ENCODE measurements at places on chromosomes 4 and X. TPM values are rescaled to one million over a fixed set of nuclear protein-coding genes. Genes with fewer than 3 reads are reported as not detected.

DNA sequence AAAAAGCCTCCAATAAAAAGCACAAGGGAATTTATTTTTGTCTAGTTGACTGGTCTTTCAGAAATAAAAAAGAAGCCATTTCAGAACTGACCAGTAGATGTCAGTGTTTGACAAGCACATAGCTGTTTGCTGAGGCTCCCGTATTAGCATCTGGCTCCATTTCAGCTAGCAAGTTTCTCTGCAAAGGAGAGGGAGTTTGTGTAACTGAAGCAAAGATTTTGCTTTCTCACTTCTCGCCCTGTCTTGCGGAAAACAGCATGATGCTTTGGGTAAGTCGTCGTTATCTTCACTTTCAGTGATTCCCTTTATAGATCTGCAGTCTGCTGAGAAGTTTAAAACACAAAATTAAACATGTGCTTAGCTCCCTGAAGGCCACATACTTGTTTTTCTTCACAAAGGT, 85.5 kb downstream of the CT47B1 start:
- DNase-seq: peak; percentile 82

DNA sequence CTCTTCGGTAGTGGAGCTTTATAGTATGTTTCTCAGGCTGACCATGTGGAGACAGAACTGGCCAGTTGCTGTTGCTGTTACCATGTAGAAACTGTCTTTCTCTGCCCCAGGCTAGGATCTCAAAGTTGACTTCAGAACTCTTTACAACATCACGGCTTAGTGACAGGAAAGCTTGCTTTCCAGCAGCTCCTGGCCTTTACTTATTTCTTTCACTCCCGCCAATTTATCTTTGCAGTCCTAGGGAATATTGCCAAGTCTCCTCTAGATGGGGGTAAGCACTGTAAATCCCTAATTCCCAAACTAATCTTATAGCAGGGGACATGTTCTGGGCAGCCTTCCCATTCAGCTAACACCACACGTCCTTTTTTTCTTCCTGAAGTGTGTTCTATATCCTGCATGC, 631.6 kb downstream of the SPRY1 start:
- peak; percentile 83 for DNase-seq

DNA sequence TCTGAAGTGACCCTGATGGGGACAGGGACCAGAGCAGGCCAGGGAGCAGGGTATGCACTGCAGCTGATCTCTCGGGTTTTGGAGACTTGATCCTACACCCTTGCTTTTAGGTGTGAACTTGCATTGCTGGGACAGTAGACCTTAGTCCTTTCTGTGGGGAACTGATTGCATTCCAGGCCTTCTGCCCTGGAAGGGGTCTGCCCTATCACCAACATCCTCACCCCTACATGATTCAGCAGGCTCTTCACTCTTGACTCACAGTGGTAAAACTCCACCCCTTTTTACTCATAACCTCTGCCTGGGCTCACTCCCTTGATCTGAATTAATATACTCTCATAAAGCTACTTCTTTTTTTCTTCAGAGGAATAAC, 6.6 kb upstream of the DDX60L start:
- DNase-seq: peak; percentile 84

DNA sequence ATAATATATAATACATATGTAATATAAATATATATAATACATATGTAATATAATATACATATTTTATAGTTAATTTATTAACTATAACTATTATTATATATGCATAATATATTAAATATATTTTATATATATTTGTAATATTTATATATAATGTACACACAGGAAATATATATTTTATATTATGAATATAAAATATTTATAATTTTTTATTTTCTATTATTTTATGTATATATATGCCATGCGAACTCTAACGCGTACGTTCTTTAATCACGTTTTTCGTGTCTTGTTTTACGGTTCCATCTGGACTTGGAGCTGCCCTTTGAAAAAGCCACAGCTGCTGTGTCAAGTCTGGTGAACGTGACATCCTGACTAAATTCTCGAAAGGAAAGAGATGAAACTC, 332.1 kb downstream of the ASMT start:
- DNase-seq: no peak

- no peak for DNase-seq
Observed at GRCh38 chrX:24805201-24805600, 111.5 kb downstream of the POLA1 start.

DNA sequence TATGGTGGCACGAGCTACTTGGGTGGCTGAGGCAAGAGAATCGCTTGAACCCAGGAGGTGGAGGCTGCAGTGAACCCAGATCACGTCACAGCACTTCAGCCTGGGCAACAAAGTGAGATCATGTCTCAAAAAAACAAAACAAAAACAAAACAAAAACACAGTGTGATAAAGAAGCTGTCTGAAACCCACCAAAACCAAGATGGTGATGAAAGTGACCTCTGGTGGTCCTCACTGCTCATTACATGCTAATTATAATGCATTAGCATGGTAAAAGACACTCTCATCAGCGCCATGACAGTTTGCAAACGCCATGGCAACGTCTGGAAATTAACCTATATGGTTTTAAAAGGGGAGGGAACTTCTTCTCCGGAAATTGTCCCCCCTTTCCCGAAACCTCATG, 29.4 kb upstream of the OPHN1 start:
- peak; percentile 26 for DNase-seq

DNA sequence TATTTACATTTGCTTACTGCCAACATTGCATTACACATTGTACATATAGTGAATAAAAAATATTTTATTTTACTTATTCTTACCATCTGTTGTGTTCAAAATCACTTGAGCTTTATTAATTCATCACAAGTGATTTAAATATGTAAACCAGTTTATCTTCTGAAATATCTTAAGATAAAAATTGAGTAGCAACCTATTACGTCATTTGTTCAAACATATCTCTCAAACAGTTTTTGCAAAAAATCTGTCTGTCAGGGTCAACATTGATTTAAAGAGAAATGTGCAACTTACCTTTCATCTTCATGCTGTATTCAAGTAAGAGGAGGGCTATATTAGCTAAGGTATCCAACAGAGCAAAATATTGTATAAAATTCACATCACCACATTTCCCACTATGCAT, 610.1 kb downstream of the PCDH19 start:
- no peak for DNase-seq

GRCh38 chr4:141169391-141169790, 36.1 kb upstream of the RNF150 start:
- no peak for DNase-seq

DNA sequence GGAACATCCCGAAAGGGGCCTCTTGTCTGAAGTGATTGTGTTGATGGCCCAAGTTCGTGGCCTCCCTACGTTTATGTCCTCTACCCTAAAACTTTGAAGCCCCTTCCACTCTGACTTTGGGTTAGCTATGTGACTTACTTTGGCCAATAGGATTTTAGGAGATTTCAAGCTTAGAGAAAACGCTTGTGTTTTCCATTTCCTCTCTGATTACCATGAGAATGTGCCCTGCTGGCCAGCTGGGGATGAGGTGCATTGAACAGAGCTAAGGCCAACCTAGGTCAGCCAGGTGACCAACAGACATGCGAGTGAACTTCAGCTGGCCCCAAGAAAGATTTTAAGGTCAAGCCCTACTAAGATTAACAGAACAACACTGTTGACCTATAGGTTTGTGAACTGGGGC, 82.4 kb downstream of the SLC2A9 start:
- no peak for DNase-seq

DNA sequence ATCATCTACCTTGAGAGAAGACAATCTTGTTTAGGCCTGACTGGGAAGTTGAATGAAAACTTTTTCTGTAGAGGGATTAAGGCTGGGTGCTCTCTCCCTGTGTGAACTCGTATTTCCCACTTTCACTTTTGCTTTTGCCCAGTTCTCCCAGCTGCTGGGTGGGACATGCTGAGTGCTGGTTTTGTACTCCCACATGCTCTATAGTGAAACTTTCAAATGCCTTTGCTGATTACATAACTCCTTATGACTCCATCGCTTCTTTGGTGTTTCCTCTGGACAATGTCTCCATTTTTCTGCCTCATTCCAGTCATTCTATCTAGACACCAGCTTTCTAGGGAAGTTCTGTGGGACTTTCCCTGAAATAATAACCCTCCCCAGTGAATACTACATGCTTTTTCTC, 100.5 kb downstream of the CLNK start:
- DNase-seq: peak; percentile 93

DNA sequence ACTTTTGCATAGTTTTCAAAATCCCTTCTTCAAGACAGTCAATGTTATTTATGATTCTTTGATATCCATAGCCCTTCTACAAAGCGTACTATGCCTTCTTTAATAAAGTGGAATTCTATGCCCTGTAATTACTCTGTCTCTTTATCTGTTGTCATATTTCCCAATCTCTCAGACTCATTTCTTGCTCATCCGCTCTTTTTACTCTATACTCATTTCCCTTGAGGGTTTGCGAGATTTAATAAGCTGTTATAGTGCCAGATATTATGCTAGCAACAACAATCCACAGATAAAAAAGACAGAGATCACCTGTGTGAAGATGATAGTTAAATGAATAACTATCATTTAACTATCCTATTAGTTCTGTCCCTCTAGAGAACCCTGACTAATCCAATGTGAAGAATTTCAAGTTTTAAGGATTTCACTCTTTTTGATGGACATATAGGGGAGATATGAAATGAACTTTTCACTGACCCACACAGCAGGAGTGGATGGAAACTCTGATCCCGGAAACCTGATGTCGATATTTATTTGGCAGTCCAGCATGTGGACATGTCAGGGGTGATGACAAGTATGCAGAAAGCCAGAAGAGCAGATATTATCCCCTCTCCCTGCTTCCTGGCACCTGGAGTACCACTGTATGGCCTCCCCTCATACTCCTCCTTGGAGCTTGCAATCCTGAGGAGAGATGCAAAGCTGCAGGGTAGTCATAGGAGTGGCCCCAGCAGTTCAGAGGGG, 49.7 kb downstream of the TMEM156 start:
- no peak for DNase-seq

DNA sequence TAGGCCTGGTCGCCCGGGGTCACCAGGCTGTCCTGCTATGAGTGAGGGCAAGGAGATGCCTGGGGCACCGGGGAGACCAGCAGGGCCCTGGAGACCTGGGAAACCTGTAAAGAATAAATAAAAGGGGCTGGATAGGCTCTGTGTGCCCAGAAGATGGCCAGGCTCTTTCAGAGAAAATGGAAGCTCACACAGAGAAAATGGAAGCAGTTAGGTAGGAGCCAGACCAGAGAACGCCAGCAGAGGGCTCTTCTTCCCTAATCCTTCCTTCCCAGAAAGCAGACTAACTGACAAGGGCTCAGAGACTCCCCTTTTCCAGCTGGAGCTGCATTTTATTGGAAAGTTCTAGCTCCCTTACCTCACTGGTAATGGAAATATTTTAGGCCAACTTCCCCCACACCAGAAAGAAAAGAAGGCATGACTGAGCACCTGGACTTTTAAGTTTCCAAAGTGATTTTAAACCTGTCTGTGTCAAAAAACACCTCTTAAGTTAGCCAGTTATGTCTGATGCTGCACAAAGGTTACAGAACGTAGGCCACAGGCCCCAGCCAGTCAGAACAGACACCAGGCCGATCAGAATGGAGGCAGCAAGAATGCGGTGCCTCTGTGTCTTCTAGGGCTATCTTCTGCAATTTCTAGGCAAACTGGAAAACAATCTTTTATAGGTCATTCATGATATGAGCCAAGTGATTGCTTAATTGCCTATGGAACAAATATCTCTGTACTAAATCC, 74.0 kb downstream of the ATG4A start:
- DNase-seq: peak; percentile 66

DNA sequence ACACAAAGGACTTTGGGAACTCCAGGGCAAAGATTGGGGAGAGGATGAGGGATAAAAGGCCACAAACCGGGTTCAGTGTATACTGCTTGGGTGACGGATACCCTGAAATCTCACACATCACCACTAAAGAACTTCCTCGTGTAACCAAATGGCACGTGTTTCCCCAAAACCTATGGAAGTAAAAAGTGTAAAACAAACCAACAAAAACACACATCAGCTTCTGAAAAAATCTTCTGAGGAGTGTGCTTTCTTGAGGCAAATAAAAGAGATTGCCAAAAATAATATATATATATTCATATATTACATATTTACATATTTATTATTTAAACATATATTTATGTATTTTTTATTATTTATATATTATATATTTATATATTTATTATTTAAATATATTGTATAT, 3.9 kb downstream of the P2RY8 start:
- DNase-seq: no peak

Gene IRS4
- total RNA-seq: not detected

Gene NHS
- total RNA-seq: 3.8 TPM

Gene DCX
- total RNA-seq: not detected

Gene CTAG2
- not detected for total RNA-seq

Gene ADAM29
- total RNA-seq: not detected

Gene TENM3
- total RNA-seq: 3.6 TPM

Gene ZNF182
- 4.5 TPM for total RNA-seq

Gene GPR78
- total RNA-seq: 1.0 TPM

Gene FGFR3
- total RNA-seq: 0.33 TPM

Gene SOX3
- total RNA-seq: not detected

Gene RPS6KA3
- total RNA-seq: 29.0 TPM

All from fibroblast of lung (primary cell).